ENCODE measurements at places on chromosomes 7 and 10.

- peaks cover 29% of the 10 kb centered on the region for H3K27me3 ChIP-seq
- no peak overlapping the region for H3K27ac ChIP-seq
Observed at GRCh38 chr10:1295756-1296480, 239.7 kb downstream of the WDR37 start.

- H3K4me1 ChIP-seq: no peaks in the 10 kb centered on the region
- peaks cover 6% of the 10 kb centered on the region for H3K27me3 ChIP-seq
- no peak overlapping the region for H3K4me3 ChIP-seq
- H3K36me3 ChIP-seq: no peaks in the 10 kb centered on the region
- DNase-seq: no peak
Observed at GRCh38 chr10:15037691-15038090, 6.1 kb upstream of the OLAH start.

GRCh38 chr10:67242528-67242927, 316.7 kb downstream of the LRRTM3 start:
- no peak for DNase-seq
- no peaks in the 10 kb centered on the region for H3K36me3 ChIP-seq
- H3K27me3 ChIP-seq: no peaks in the 10 kb centered on the region
- no peak overlapping the region for H3K27ac ChIP-seq
- no peak overlapping the region for H3K4me3 ChIP-seq

GRCh38 chr7:150648353-150649079, 16.3 kb upstream of the GIMAP6 start:
- H3K36me3 ChIP-seq: no peaks in the 10 kb centered on the region
- no peak for DNase-seq
- H3K4me3 ChIP-seq: no peak overlapping the region
- no peaks in the 10 kb centered on the region for H3K4me1 ChIP-seq
- no peak overlapping the region for H3K27ac ChIP-seq

DNA sequence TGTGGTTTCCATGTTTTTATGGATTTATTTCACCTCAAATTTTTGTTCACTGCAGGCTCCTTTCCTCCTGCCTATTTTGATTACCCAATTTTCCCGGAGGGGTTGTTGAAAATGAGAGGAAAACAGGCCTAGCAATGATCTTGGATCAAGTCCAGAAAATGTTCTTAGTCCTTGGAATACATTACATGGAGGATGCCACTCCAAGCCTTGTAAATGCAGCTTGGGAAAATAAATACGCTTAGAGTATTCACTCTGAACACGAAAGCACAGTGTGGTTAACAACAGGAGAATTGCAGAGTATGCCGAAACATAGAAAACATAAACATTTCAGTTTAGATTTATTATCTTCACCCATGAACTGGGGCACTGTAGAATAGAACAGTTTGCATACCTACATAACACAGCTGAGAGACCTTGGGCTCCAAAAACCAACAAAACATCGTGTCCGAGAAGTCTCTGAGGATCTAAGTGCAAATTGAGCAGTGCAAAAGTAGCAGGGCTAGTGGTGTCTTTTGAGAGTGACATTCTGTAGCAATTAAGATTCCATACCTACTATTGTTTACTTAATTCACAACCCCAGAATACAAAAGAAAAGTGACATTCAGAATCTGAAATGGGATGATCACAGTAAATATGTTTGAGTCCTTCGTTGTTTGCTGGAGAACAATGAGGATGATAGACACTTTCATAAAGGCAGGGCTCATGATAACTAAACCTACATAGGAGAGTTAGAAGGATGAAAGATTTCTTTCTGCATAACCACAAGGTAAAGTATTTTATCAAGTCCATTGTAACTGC, 7.6 kb upstream of the CD36 start:
- no peak overlapping the region for H3K4me3 ChIP-seq
- no peak for DNase-seq
- H3K27ac ChIP-seq: no peak overlapping the region
- no peaks in the 10 kb centered on the region for H3K27me3 ChIP-seq

DNA sequence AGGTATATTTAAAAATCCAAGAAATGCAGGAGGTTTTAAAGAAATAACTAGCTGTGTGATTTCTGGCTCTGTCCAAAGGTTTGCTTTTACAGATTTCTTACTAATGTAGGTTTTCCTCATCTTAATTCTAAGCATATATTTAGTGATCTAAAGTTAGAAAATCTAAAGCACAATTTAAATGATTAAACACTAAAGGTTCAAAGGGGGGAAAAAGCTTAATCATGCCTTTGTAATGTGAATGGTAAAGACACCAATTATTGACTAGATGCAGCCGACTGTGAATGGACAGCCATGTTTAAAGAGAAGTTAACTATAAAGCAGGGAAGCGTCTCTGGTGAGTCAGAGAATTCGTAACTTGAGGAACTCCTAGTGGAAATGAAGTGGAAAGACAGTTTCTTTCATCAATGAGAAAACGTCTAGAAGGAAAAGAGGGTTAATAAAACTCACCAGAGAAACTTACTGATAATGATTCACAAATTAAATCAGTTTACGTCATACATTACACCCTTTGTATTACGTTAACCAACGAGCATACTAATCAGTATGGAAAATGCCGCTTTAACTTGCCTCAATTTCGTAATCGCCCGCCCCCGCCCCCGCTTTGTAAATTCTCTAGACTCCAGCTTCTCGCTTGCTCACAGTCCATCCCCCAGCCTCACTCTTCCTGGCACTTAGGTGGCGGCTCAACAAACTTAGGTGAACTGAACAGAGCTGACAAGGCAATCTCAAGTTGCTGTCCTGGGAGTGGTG, 1.1 kb upstream of the HBP1 start:
- DNase-seq: no peak
- H3K4me1 ChIP-seq: peaks cover 37% of the 10 kb centered on the region
- H3K36me3 ChIP-seq: peaks cover 21% of the 10 kb centered on the region
- H3K27ac ChIP-seq: peak overlapping the region; percentile 99
- H3K27me3 ChIP-seq: peaks cover 6% of the 10 kb centered on the region

DNA sequence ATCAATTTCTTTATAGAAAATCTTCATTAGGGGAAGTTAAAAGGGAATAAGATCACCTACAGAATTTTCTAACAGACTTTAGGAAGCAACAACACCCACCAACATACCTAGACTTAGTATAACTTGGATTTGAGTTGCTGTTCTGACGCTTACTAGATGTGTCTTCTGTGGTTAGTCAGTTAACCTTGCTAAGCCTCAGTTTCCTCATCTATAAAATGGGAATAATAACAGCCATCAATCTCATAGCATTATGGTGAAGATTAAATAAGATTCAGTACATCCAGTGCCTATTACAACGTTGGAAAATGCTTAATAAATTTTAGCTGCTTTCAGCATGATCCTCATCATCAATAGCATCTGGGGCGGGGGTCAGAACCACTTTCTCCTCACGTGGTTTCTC, 106.2 kb downstream of the SORBS1 start:
- no peak overlapping the region for H3K27ac ChIP-seq
- no peak for DNase-seq
- no peaks in the 10 kb centered on the region for H3K36me3 ChIP-seq

- no peak overlapping the region for H3K27ac ChIP-seq
- H3K4me3 ChIP-seq: no peak overlapping the region
- DNase-seq: no peak
- H3K36me3 ChIP-seq: peaks cover 54% of the 10 kb centered on the region
Observed at GRCh38 chr7:66426996-66427395, 201.7 kb upstream of the KCTD7 start.

DNA sequence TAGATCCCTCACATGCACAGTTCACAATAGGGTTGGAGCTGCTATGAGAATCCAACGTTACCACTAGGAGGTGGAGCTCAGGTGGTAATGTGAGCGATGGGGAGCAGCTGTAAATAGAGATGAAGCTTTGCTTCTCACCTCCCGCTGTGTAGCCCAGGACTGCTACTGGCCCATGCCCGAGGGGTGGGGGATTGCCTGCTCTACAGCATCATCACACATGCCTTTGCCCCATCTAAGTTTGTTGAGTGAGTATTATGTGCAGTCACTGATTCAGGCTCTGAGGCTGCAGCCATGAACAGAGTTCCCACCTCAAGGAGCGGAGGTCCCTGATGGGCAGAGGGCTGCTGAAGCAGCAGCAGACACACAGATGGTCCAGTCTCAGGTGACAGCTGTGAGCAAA, 94.1 kb downstream of the CHST15 start:
- H3K36me3 ChIP-seq: no peaks in the 10 kb centered on the region
- no peak overlapping the region for H3K4me3 ChIP-seq
- H3K27me3 ChIP-seq: peaks cover 3% of the 10 kb centered on the region
- H3K4me1 ChIP-seq: peaks cover 35% of the 10 kb centered on the region

Data from activated B cell treated with CpG ODN at 0.5 μM for 24 hours (primary cell).